ENCODE measurements at places on chromosomes 4 and X.

DNA sequence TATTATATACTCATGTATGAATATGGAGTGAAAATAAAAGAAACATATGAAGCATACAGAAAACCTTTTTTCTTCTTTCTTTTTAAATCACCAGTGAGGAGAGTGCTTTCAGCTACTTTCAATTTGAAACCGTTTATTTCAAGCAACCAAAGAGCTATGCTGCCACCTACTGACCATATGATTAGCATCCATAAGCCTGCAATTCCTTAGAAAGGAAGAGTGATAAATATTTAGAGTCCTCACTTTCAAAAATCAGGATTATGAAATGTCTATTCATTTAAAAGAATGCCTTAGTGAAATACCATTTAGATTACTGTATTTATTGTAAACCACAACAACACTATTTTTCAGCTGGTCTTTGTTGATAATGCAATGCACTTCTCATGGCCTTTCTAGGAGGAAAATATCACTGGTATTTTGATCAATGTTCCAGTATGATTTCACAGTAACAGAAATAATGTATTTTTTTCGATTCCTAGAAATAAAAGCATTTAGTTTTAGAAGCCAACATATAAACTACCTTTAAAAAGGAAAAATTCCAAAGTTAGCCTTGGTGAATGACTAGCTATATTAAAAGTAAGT lies 667.6 kb downstream of the PCDH18 start:
- DNase-seq: peak; percentile 60

GRCh38 chrX:68652326-68653170 lies 5.1 kb downstream of the STARD8 start:
- no peak for DNase-seq

GRCh38 chr4:53307210-53307609 lies 58.7 kb downstream of the SCFD2 start:
- no peak for DNase-seq

DNA sequence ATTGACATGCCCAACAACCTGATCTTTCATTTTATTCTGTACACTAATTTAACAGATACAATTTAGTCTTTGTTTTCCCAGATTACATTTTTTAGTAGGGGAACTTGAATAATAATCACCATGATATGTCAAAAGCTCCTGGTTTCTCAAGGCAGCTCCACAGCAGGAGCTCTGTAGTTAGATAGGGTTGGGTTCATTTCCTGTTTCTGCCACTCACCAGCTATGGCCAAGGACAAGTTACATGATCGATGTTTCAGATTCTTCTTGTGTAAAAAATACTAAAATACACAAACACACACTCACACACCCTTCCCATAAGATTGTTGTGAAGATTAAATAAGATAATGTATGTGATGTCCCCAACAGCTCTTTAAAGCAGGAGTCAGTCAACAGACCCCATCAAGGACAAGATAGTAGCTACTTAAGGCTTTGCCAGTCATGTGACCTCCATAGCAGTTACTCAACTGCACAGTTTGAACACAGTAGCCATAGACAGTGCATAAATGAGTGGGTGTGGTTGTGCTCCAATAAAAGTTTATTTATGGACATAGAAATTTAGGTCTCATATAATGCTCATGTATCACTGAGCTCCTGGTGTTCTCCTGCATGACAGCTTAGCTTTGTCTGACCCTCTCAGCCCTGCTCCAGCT lies 18.4 kb downstream of the GUCY1A1 start:
- peak; percentile 37 for DNase-seq

- no peak for DNase-seq
These were observed 614.0 kb upstream of the LCORL start for GRCh38 chr4:18635531-18635930.

DNA sequence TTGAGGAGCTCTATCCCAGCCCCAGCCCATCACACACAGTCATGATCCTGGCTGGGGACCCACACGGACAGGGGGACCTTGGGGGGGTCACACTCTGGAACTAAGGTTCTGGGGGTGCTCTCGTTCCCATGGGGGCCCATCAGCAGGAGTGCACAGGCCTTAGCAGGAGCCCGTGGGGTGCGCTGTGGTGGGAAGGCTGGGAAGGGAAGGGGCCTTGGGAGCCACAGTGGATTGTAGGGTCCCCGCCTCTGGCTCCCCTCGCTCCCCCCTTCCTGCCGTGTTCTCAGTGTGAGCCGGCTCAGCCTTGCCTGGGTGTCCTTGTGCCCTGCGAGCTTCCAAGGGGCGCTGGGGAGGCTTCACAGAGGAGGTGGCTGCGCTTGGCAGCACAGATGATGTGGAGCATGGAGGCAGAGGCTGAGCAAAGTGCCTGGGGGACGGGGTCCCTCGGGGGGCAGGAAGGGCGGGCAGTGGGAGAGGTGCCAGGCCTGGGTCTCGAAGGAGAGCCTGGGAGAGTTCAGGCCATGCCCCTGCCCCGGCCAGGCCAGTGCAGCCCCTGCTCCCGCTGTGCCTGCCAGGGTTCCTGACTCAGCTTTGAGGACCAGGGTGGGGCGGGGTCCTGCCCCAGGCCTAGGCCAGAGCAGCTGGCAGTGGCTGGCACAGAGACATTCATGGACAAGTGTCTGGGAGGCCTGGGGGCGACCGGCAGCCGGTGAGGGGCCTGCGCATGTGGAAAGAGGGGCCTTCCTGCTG lies 5.5 kb upstream of the HGFAC start:
- DNase-seq: no peak

- DNase-seq: no peak
These were observed 98.3 kb downstream of the NFKB1 start for GRCh38 chr4:102599455-102599854.

GRCh38 chr4:56425518-56425917 lies 9.9 kb downstream of the PPAT start:
- DNase-seq: no peak

DNA sequence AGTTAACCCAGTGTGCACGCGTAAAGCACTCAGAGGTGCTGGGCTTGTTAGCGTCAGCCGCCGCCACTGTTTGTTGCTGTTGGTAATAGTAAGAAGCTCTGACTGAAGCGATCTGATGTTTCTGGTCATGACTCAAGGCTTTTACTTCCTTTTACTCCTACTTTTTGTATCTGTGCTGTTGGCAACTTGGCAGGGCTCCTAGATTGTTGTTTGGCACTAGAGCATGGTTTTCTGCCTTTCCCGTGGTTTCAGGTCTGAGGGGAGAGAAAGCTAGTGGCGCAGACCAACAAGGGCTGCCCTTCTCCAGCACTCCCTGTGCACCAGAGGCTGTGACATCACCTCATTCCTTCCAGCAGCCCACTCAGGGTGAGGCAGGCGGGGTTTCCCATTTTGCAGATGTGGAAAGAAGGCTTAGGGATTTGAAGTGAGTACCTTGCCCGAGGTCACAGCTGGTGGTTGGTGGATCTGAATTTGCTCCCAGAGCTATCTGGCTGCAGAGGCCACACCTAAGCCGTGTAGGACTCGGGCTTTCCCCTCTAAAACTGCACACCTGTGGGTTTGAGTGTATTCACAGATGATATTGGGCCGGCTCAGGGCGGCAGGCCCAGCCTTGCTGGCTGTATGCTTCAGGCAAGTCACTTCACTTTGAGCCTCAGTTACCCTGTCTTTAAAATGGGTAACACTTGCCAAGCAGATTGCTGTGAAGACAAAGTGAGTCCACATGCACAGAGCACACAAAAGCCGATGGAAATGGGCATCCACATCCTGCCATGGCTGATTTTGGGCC lies 51.2 kb upstream of the TADA2B start:
- DNase-seq: peak; percentile 59

GRCh38 chr4:48681856-48682255 lies 98.2 kb downstream of the FRYL start:
- no peak for DNase-seq

DNA sequence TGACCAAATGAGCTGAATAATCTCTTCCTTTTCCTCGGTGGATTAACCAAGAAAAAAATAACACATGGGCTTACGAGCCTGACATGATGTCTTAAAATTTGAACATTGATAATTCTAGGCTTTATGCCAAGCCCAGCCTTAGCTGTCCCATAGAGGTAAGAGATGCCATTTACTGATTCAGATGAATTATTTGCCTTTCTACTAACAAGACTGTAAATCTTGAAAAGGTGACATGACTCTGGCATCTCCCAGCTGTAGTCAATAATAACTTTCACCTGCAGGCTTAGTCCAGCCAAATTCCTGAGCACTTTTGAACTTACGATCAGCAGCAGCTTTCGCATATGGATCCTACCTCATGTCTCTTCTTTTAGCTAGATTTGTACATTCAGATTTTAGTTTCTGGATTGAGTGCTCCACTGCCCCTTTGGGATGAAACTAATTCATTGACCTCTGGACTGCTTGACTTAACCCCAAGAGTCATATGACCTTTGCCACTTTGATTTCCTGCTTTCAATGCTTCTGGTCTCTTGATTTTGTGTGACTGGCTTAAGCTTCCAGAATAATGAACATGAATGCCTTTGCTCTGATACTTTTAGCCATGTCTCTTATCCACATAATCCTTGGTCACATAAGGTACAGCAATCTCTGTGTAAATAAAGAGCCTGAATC lies 876.4 kb upstream of the SLIT2 start:
- no peak for DNase-seq

DNA sequence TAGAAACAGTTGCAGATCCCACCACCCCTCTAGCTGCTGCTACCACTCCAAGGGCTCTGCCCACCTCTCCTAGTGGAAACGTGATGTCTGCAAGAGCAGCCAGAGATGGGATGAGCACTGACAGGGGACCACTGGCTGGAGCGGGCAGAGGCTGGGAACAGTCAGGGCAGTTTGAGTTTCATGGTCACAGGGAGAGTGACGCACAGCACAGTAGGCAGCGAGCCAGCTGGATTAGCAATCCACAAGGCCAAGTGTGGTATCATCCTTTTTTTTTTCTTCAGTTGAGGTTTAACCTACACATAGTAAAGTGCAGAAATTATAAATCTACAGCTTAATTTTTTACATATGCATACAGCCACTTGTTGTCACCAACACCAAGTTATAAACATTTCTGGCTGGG lies 6.4 kb upstream of the SCML2 start:
- no peak for DNase-seq

GRCh38 chrX:131975851-131976250 lies 47.3 kb upstream of the STK26 start:
- no peak for DNase-seq

DNA sequence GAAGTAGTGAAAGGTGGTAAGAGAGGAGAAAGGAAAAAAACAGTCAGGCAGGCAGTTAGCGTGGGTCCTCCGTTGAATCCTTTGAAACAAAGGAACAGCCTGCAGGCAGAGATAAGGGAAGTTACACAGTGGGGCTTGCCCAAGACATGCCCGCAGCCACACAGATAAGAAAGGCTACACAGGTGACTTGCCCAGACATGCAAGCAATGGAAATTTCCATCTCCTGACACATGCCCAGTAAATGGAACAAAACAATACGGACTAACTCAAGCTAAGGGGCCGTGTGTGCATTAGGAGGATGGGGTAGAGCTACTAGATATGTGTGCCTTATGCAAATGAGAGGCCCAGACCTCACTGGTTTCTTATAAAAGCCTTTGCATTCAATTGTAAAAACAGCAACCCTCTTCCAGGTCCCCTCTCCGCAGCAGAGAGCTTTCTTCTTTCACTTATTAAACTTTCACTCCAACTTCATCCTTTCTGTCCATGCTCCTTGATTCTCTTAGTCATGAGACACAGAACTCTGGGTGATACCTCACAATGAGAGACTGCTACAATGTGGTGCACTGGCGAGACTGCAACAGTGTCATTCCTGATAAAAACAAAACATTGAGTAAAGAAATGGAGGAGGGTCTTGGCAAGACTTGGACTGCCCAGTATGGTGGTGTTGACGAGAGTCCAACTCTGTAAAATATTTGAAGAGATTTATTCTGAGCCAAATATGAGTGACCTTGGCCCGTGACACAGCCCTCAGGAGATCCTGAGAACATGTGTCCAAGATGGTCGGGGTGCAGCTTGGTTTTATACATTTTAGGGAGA lies 997.4 kb upstream of the PRKX start:
- DNase-seq: no peak

- peak; percentile 21 for DNase-seq
These were observed 961 bp upstream of the MBNL3 start for GRCh38 chrX:132489578-132490419.

- DNase-seq: no peak
These were observed 1.4 kb downstream of the TREX2 start for GRCh38 chrX:153444333-153445011.

DNA sequence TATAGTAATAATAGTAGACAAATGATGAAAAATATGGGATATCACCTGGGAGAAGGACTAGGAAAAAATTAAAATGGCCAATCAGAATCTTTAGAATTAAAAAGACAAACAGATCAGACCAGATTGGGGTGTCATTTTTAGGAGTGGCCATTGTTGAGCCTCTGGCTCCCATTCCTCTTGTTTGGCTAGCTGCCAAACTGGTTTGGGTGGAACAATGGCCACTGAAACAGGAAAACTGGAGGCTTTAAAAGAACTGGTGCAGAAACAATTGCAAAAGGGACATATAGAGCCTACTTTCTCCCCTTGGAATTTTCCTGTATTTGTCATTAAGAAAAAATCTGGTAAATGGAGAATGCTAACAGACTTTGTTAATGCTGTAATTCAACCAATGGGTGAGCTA lies 294.8 kb upstream of the DKK2 start:
- DNase-seq: no peak

DNA sequence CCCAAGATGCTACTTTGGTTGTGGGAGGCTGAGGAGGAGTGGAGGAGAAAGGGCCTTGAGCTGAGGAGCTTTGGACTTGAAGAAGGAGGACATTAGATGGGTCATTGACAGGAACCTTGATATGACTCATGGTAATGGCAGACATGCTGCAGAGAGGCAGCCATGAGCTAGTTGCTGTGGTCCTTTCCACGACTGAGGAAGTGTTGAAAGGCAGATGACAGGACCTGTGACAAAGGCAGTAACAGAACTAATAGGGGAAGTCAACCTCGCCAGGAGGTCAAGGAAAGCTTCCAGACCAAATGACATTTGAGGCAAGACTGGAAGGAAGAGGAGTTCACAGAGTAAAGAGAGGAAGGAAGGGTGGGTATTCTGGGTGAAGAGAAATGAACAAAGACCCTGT lies 7.6 kb upstream of the XPNPEP2 start:
- DNase-seq: peak; percentile 78

DNA sequence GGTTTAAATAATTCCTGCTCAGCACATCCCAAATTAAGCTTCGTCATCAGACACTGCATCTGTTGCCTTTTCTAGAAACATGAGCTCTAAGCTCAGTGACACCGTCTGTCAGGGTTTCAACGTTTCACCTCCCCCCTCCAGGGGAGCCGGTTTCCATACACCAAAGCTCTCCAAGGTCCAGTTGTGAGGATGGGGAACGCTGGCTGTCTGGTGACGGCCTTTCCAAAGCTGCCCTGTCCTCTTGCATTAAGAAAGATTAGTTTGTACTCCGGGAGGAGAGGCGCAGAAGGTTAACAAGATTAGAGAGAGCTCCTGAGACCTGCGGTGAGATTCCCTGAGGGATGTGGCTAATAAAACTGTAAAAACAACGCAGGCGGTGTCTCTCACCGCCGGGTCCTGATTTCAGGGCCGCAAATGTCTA lies 43.2 kb downstream of the ASMT start:
- DNase-seq: no peak

- DNase-seq: no peak
These were observed 100.0 kb downstream of the DOCK11 start for GRCh38 chrX:118595501-118596042.

DNA sequence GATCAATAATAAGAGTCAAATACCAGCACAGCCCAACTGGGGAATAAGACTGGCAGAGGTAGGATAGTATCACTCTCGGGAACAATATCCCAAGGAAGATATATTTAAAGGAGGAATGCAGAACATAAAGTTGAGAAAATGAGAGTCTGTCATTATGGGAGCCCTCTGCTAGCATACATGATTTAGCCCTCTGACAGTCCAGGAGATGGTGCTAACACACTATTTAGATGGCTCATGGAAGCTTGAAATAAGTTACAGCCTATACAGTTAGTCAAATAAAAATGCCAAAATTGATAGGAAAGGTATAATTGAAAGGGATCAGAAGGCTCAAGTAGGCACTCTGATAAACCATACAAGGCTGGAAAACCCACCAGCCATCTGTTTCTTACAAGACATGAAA lies 201.0 kb upstream of the NEIL3 start:
- no peak for DNase-seq

Measured in inflammatory macrophage (primary cell).